ENCODE measurements at places on chromosomes 3 and 15.

DNA sequence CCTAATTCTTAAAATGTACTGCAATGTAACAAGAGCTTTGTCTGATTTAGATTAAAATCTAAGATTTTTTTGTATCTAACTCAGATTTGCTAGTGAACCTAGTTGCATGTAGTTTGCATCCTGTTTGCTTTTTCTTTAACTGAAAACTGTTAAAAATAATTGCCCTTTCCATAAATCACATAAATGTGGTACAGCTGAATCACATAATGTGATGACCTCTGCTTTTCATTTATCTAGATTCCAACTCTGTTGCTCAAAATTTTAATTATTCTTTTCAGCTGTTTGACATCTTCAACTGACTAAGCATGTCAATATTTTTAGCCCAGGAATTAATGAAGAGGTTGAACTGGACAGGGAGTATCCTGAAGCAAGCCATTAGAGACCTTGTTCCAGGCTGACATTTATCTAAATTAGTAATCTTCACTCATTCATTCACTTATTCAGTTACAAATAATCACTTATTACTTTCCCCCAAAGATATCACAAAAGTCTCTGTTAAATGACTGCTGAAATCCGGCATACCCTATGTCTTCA is 101.9 kb upstream of the PLXND1 start:
- no peak for DNase-seq

GRCh38 chr3:159785273-159785708 is 203.3 kb upstream of the IL12A start:
- DNase-seq: no peak

GRCh38 chr3:31448882-31449243 is 83.9 kb upstream of the STT3B start:
- DNase-seq: no peak

- no peak for DNase-seq
Observed at GRCh38 chr15:40960925-40961324, 7.7 kb downstream of the CHAC1 start.

All from left lobe of liver (tissue), 2 donors.